ENCODE measurements at places on chromosomes 6 and 20. TPM values are rescaled to one million over a fixed set of nuclear protein-coding genes. Genes with fewer than 3 reads are reported as not detected.

OPRL1 gene
- 0.28 TPM for total RNA-seq

GRCh38 chr6:111973118-111973761 is 80.7 kb upstream of the CCN6 start:
- peak; percentile 86 for DNase-seq
- peaks cover 51% of the 10 kb centered on the region for H3K4me1 ChIP-seq
- H3K27ac ChIP-seq: peak overlapping the region; percentile 86
- H3K4me3 ChIP-seq: peak overlapping the region; percentile 73
- H3K36me3 ChIP-seq: peaks cover 1% of the 10 kb centered on the region

KCNK15 gene
- total RNA-seq: 0.76 TPM

SNAP25 gene
- 3.6 TPM for total RNA-seq

DNA sequence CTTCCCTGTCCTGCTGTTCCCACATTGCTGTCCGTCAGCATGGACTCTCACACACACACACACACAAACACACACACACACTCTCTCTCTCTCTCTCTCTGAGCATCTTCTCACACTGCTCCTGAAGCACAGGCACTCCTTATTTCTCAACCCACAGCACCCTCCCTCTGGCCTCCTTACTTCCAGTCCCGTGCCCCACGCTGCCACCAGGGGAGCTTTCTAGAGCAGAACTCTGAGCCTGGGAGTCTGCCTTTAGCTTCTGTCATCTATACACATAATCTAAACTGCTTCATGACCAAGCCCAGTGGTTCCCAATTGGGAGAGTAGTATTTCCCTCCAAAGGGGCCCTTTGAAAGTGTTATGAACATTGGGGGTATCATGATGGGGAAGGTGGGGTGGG is 29.1 kb downstream of the HECA start:
- no peaks in the 10 kb centered on the region for H3K27me3 ChIP-seq
- H3K36me3 ChIP-seq: peaks cover 42% of the 10 kb centered on the region
- H3K4me1 ChIP-seq: peaks cover 68% of the 10 kb centered on the region

DNA sequence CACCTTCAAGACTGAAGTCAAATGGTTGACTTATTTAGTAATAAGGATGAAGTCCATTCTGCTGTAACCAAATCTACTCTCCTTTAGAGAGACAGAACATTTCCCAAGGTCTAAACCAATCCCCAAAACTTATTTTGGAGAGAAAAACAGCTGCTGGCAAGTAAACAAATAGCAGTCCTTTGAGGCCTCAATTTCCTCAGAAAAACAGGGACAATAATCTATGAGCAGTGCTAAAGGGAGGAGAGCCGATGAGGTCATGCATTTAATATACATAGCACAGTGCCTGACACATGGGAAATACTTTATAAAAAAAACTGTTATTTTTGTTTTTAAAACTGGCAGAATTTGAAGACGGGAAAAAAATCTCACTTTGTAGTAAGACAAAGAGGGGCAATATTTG is 526.0 kb downstream of the EPM2A start:
- no peak overlapping the region for H3K27ac ChIP-seq
- peaks cover 4% of the 10 kb centered on the region for H3K4me1 ChIP-seq
- peaks cover 4% of the 10 kb centered on the region for H3K27me3 ChIP-seq

GRCh38 chr20:7323957-7324356 is 556.5 kb downstream of the BMP2 start:
- no peak overlapping the region for H3K4me3 ChIP-seq
- no peak overlapping the region for H3K27ac ChIP-seq
- no peaks in the 10 kb centered on the region for H3K36me3 ChIP-seq

NPEPL1 gene
- 22.3 TPM for total RNA-seq

DNA sequence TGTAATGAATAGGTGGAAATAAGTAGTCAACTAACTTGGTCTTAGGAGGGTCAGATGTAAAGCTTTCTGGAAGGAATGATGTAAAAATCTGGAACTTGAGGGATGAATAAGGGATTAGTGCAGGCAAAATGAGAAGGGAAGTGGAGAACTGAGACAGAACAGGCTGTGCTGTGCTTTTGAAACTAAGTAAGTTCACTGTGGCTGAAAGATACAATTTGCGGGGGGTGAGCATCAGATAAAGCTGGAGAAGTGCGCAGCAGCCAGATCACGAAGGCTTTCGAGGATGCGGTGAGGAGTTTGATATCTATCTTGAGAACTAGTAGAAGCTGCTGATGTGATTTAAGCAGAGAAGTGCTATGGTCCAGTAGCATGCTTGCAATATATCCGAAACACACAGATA is 247.8 kb downstream of the RNF144B start:
- no peaks in the 10 kb centered on the region for H3K27me3 ChIP-seq
- H3K4me3 ChIP-seq: no peak overlapping the region
- no peak overlapping the region for H3K27ac ChIP-seq
- H3K36me3 ChIP-seq: no peaks in the 10 kb centered on the region
- H3K4me1 ChIP-seq: no peaks in the 10 kb centered on the region

DNA sequence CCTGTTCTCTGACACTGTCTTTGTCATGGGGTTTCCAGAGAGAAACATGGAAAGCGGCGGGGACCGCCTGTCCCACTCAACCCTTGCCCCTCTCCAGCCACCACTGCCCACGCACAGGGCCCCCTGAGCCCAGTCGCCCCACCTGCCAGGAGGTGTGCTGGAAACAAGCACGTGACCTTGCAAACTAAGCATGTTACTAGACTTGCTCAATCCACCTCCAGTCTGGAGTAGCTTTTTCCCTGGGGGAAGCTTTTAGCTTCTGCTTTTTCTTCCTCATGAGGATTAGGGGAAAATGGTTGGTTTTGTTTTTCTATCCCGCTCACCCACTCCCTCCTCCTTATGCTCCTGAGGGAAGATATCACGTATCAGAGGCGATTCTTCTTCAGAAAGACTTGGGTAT is 105.7 kb downstream of the PLEKHG1 start:
- no peaks in the 10 kb centered on the region for H3K4me1 ChIP-seq
- H3K4me3 ChIP-seq: no peak overlapping the region
- no peaks in the 10 kb centered on the region for H3K36me3 ChIP-seq
- DNase-seq: no peak
- H3K27me3 ChIP-seq: peaks cover 4% of the 10 kb centered on the region

TRIM10 gene
- 0.09 TPM for total RNA-seq

DNA sequence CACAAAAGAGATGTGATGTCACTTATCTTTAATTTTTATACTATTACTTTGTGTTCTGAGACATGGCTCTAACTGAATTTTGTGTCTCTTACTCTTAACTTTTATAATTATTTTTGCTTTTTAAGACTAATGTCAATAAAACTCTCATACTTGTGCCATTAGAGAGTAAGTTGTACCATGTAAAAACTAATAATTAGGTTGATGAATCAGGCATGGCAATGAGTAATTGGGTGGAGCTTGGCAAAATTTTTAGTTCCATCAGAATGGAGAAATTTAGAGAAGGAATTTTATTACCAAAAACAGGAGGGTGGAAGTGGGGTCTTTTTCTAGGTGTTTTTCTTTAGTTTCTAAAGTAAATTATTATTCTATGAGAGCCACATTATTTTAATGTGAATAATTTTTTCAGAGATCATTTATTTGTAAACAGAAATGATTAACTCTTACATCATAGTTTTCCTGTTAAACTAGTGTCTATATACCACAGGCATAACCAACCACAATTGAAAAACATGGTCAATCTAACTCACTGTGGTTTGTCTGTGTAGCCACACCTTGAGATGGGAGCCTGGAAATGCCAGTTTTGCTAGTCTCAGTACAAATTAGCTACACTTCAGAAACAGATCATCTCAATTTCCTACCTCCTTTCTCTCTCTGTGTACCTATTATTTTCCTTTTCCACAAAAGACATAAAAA is 51.8 kb downstream of the ELOVL4 start:
- no peak overlapping the region for H3K27ac ChIP-seq
- H3K4me1 ChIP-seq: no peaks in the 10 kb centered on the region
- no peaks in the 10 kb centered on the region for H3K36me3 ChIP-seq
- DNase-seq: no peak
- H3K27me3 ChIP-seq: peaks cover 10% of the 10 kb centered on the region

MMP24 gene
- 0.05 TPM for total RNA-seq

DNA sequence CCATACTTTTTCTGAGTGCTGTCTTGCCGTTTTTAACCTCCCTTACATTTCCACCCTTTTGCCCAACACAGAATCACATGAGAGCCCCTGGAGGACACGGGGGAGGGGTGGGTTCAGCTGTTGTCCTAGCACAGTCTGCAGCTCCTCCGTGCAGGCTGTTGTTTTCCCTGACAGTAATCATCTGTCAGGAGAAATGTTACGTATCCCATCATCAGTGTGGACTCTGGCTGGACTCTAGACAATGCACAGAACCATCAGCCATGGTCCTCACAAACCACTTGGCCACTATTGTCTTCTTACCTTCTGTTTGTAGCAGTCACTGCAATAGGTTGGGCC is 92.1 kb downstream of the RIN2 start:
- no peak overlapping the region for H3K4me3 ChIP-seq
- H3K4me1 ChIP-seq: no peaks in the 10 kb centered on the region
- no peak overlapping the region for H3K27ac ChIP-seq
- no peaks in the 10 kb centered on the region for H3K27me3 ChIP-seq
- DNase-seq: no peak

DNA sequence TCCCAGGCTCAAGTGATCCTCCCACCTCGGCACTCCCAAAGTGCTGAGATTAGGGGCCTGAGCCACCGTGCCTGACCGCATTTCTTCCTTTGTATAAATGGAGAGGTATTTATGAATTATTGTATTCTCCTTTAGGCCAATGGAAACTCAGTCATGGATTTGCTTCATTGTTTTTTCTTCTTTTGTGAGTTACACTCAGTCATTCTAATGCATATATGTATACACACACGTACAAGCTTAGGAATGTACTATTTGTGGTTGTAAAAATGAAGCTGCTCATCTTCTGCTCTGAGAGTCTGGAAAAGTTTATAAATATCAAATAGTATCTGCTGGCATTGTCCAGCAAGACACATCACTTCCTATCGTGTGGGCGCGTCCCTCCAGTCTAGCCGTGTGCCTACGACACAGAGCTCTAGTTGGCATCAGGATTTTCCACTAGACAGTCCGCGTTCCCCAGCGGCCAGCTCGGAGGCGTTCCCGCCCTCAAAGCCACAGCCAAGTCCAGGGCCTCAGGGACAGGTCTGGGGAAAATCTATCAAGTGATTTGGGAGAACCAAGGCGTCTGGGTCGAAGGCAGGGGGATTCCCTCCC is 215.2 kb downstream of the NFATC2 start:
- no peak overlapping the region for H3K27ac ChIP-seq
- no peaks in the 10 kb centered on the region for H3K36me3 ChIP-seq
- H3K4me1 ChIP-seq: no peaks in the 10 kb centered on the region
- H3K4me3 ChIP-seq: no peak overlapping the region
- no peak for DNase-seq

GRCh38 chr6:139452148-139452876 is 77.9 kb upstream of the CITED2 start:
- H3K36me3 ChIP-seq: no peaks in the 10 kb centered on the region
- peaks cover 13% of the 10 kb centered on the region for H3K4me1 ChIP-seq
- peaks cover under 1% of the 10 kb centered on the region for H3K27me3 ChIP-seq
- H3K4me3 ChIP-seq: no peak overlapping the region

RRAGD gene
- total RNA-seq: 10.9 TPM

DNA sequence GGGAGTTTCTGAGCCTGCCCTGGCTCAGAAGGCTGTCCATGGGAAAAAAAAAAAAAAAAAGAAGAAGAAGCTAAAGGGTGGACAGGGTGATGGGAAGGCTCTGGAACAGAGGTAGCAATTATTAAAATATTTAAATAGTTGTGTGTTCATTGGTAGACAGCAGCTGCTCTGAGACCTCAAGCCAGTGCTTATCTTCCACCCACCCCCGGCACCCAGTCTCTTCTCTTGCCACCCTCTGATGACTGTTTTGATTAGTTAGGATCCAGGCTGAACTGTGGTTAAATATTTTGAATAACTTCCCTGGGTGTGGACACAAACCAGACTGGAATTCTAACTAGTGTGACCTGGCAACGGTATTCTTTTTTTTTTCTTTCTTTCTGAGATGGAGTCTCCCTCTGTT is 16.9 kb upstream of the SRSF3 start:
- no peak overlapping the region for H3K27ac ChIP-seq
- no peaks in the 10 kb centered on the region for H3K27me3 ChIP-seq
- DNase-seq: no peak
- no peak overlapping the region for H3K4me3 ChIP-seq
- H3K4me1 ChIP-seq: peaks cover 5% of the 10 kb centered on the region
- no peaks in the 10 kb centered on the region for H3K36me3 ChIP-seq

- no peak overlapping the region for H3K4me3 ChIP-seq
- peaks cover 18% of the 10 kb centered on the region for H3K27me3 ChIP-seq
- H3K27ac ChIP-seq: no peak overlapping the region
- DNase-seq: no peak
- H3K4me1 ChIP-seq: peaks cover 4% of the 10 kb centered on the region
Observed at GRCh38 chr6:150622941-150623874, 23.5 kb downstream of the PLEKHG1 start.

- H3K27ac ChIP-seq: no peak overlapping the region
- no peak overlapping the region for H3K4me3 ChIP-seq
- H3K4me1 ChIP-seq: no peaks in the 10 kb centered on the region
Observed at GRCh38 chr20:60035-60918, 27.2 kb upstream of the DEFB125 start.

GRCh38 chr6:166989427-166990032 is 9.7 kb upstream of the CEP43 start:
- peaks cover 44% of the 10 kb centered on the region for H3K4me1 ChIP-seq
- H3K27ac ChIP-seq: no peak overlapping the region
- no peak overlapping the region for H3K4me3 ChIP-seq
- DNase-seq: peak; percentile 89
- no peaks in the 10 kb centered on the region for H3K27me3 ChIP-seq
- peaks cover 33% of the 10 kb centered on the region for H3K36me3 ChIP-seq

GRCh38 chr6:34230653-34231371 is 5.9 kb upstream of the HMGA1 start:
- H3K27ac ChIP-seq: peak overlapping the region; percentile 44
- no peaks in the 10 kb centered on the region for H3K27me3 ChIP-seq
- DNase-seq: no peak
- no peak overlapping the region for H3K4me3 ChIP-seq
- H3K4me1 ChIP-seq: peaks cover 25% of the 10 kb centered on the region

DNA sequence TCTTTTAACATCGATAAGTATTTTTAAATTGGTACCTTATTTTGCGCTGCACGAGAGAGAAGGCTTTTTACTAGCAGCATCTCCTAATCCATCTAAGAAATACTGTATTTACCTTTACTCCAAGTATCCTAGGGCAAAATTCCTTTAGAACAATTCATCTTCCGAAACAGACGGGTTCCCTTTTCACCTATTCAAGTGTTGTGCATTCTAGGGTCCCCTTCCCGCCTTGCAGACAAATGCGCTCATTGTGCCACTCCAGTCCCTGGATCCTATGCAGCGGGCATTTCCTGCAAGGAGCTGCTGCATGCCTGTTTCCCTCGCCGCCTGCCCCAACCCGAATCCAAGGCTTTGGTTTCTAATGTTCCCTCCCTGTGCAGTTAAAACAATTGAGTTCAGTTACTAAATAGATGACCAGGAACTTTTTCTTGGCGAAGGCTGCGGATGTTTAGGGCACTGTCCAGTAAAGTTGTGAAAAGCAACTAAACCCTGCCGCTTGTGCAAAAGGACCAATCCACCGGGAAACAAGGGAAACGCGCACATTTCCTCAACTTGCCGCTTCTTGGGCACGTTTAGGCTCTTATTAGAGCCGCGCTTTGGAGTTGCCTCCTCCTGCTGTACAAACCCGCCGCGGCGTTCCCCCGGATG is 556 bp upstream of the SCAF8 start:
- H3K4me3 ChIP-seq: peak overlapping the region; percentile 89
- H3K36me3 ChIP-seq: peaks cover 8% of the 10 kb centered on the region
- peaks cover 30% of the 10 kb centered on the region for H3K4me1 ChIP-seq
- peak overlapping the region; percentile 85 for H3K27ac ChIP-seq
- no peak for DNase-seq

PNPLA1 gene
- not detected for total RNA-seq

GSTA4 gene
- total RNA-seq: 28.7 TPM

All from activated CD4-positive, alpha-beta T cell treated with anti-CD3 and anti-CD28 coated beads, Interleukin-2, amount 10 ng/mL, durations not matched to agents 24 days and 14 days (primary cell).